ENCODE measurements at places on chromosomes 6 and 20.

GRCh38 chr6:35432291-35432690, 19.8 kb upstream of the FANCE start:
- no peak for DNase-seq

GRCh38 chr6:25463441-25463840, 184.3 kb downstream of the CARMIL1 start:
- DNase-seq = no peak

- no peak for DNase-seq
These were observed 47.6 kb downstream of the TNFAIP3 start for GRCh38 chr6:137914530-137915193.

DNA sequence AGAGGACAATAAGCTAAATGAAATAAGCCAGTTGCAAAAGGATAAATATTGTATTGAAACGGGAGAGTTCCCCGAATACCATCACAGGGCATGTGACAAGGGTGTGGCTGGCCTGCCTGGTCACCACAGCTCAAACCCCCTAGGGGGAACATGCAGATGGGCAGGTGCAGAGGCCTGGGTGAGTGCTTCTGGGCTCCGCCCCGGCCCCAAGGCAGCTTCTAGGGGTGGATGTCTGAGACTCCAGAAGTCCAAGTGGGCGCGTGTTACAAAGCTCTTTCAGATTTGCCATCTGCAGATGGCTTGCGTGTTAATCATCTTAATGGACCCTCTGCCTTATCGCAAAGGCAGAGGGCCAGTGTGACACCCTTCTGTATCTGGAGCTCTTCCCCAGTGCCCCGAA, 559.2 kb upstream of the IMPG1 start:
- no peak for DNase-seq

Measured in spinal cord (tissue), 10 donors.